ENCODE measurements at places on chromosomes 12 and 14. TPM values are rescaled to one million over a fixed set of nuclear protein-coding genes. Genes with fewer than 3 reads are reported as not detected.

GRCh38 chr12:119204131-119204530, 25.4 kb downstream of the HSPB8 start:
- peak; percentile 68 for DNase-seq

GRCh38 chr14:34461334-34462131, 507 bp downstream of the SPTSSA start:
- DNase-seq = no peak

- no peak for DNase-seq
These were observed 23.3 kb upstream of the HMGA2 start for GRCh38 chr12:65800937-65801336.

GRCh38 chr14:90987140-90987539, 73.3 kb downstream of the RPS6KA5 start:
- no peak for DNase-seq

DNA sequence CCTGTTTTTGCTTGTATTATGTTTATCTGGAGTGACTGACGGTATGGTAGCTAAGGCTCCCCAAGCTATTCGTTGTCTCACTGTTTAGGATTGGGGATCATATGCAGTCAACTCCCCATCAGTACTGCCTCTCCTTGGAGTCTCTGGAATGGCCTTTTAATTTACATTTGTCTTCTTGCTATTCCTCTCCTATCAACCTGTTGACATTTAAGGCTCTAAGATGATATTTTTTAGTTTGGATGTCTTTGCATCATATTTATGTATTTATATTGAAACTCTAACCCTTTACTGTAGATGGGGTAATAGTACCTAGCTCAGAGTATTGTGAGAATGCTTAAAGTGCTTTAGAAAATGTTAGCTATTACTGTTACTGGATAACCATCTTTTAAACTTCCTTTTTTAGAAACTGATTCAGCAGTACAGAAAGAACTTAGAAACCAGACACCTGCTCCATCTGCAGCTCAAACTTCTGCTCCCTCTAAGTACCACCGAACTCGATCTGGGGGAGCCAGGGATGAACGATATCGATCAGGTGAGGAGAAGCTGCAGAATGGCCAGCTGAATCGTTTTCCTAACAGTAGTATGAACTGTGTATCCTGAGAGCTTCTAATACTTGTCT, 123.5 kb upstream of the ATF1 start:
- DNase-seq = no peak

GRCh38 chr12:24573621-24574020, 375.3 kb downstream of the BCAT1 start:
- DNase-seq = no peak

GRCh38 chr12:102965281-102966155, 8.0 kb downstream of the ASCL1 start:
- DNase-seq = no peak

GRCh38 chr12:65022421-65022820, 98.7 kb downstream of the WIF1 start:
- DNase-seq = no peak

Gene TAS2R14
- polyA plus RNA-seq = 0.29 TPM

DNA sequence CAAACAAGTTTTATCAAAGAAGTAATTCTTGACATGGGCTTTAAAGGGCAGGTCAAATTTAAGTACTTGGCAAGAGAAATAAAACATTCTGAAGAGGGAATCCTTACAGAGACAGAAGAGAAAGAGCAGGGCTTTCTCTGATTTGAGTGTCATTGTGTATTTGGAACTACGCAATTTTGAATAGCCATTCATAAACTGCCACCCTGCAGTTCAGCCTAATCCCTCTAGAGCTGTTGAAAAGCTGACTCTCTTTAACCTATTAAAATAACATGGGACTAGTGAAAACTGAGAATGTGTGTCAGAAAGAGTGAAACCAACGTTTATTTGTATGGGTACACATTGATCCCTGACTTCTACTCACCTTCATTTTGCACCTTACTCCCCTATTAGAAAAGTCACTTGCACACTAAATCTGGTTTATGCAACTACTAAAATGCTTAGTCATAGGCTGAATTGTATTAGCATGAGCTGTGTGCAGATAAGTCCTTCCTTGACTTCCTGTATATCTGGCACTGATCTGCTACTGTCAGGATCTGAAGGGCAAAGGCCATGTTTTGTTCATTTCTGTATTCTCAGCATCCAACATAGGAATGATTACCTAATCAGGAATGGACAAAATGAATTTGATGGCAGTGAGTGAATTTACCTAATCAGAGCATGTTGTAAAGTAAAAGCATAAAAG, 458.9 kb downstream of the NOVA1 start:
- no peak for DNase-seq

- no peak for DNase-seq
These were observed 63.5 kb downstream of the DPF3 start for GRCh38 chr14:72830356-72830755.
